ENCODE measurements at places on chromosomes 1 and 21. TPM values are rescaled to one million over a fixed set of nuclear protein-coding genes. Genes with fewer than 3 reads are reported as not detected.

Gene OR10Z1
- total RNA-seq, result not detected

GRCh38 chr21:44695641-44696040, 1.3 kb upstream of the KRTAP10-12 start:
- DNase-seq, result no peak

- no peak for DNase-seq
Observed at GRCh38 chr1:105243411-105243810, 1493.7 kb downstream of the AMY1C start.

DNA sequence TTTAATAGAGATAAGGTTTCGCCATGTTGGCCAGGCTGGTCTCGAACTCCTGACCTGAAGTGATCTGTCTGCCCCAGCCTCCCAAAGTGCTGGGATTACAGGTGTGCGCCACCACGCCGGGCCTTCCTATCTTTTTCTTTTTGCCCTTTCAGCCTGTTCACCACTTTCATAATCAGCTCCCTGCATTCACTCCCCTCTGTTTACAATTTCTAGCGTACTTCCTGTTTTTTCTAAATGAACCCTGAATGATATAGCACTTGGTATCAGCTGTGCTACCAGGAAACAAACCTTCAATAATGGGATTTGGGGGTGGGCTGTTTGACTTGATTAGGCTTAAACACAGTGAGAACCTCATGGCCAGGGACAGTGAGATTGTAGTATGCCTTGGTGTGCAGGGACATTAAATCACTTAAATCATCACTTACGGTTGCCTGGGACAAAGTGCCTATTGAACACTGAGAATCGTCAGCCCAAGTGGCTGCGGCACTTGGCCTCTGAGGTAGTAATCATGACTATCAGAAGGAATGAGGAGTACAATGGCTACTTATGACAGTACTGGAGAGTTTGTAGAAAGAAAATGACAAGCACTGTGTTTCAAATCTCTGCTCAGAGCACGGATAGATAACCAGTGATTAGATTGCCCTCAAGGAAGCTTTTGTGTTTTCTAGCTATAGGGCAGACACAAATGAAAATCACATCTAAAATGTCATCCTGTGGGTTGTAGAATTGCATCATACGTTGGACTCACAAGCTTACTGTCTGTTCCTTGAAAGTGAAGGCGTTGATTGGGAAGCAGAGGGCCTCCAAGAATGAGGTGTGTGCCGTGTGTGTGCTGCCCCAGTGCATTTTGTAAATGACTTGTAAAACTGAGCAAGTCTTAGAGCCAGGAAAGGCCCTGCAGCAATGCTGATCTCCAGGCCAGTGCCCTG, 661.8 kb downstream of the MATN1 start:
- DNase-seq, result no peak

DNA sequence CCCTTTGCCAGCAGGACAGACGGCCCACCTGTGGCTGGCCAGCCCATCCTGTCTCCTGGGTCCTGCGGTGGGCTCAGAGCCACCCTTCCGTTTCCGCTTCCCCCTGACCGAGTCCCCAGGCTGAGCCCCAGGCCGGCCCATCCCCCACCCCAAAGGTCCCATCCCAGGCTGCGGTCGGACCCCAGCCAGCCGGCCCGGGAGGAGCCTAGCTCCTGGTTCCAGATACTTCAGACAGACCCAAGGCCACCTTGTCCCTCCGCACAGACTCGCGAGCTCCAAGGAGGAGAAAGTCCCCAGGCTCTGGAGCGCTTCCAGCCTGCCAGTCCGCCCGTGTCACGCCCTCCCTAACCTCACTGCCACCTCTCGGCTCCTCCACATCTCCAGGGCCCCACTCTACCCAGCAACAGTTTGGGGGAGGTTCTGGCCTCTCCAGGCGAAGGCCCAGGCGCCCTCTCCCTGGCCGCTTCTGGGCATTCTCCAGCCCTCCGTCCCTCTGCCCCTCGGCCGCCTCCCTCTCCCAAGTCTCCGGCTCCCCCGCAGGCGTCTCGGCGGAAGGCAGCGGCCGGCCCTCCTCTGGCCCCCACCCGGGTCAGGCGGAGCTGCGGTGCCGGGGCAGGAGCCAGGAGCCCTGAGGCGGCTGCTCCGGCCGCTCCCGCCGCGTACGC, 835 bp downstream of the LRRN2 start:
- no peak for DNase-seq
